ENCODE measurements at places on chromosomes 4 and X.

DNA sequence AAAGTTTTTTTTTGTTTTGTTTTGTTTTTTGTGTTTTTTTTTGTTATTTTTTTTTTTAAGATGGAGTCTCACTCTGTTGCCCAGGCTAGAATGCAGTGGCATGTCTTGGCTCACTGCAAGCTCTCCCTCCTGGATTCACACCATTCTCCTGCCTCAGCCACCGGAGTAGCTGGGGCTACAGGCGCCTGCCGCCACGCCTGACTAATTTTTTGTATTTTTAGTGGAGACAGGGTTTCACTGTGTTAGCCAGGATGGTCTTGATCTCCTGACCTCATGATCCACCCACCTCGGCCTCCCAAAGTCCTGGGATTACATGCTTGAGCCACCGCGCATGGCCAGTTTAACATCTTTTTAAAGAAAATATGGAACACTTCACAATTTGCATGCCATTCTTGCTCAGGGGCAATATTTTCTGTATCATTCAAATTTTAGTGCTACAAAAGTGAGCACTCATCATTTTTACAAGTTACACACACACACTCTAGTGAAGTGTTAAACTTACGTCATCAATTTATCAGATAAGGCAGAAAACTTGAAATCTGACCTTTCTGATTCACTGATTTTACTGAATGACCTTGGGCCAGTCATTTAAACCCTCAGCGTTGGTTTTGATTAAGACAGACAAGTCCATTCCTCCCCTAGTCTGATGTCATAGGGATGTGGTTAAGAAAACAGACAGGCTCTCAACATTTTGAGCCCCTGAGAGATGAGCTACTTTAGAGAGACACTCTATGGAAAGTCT, 61.2 kb downstream of the TRIM2 start:
- DNase-seq: no peak

DNA sequence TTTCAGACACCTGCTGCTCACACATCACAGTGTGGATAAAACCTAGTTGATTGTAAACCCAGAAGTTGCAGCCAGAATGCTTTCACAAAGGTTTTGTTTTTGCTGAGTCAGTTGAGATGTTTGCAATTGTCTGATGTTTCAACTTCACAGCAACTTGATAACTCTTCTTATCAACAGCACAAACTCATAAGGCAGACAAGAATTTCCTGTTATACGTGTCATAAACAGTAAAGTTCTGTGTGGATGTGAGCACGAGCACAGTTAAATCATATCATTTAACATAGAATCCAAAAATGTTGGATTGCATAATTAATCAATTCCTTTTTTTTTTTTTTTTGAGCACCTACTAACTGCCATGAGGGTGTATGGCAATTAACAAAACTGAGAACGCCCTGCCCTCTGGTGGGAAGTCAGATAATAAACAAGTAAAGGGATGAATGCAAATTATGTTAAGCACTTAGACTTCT, 512.2 kb downstream of the PDHA2 start:
- DNase-seq: no peak

DNA sequence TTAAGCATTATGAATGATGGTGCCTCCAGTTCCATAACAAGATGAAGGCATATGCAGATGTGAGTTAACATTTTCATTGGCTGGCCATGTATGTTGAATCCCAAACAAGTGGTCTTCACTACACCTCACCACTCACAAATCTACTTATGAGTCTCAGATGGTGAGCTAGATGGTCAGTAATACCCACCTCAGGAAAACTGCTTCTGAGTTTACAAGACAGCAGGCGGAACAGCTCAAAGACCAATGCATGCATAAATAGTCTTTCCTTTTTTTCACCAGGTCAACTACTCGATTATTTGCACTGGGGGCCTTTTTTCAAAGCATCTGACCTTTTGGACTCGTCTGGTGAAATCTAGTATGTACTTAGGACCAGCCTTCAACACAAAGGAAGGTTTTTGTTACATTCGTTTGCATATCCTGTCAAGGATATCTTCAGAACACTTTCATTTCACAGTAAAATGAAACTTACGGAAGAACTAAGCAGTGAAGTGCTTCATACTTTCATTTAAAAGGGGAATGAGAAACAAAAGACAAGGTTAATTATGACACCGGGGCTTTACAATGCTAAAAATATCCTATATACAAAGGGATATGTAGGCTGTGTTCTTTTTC, 23.1 kb upstream of the TLR7 start:
- no peak for DNase-seq

GRCh38 chrX:119880552-119881437, 9.2 kb downstream of the NDUFA1 start:
- DNase-seq: no peak

DNA sequence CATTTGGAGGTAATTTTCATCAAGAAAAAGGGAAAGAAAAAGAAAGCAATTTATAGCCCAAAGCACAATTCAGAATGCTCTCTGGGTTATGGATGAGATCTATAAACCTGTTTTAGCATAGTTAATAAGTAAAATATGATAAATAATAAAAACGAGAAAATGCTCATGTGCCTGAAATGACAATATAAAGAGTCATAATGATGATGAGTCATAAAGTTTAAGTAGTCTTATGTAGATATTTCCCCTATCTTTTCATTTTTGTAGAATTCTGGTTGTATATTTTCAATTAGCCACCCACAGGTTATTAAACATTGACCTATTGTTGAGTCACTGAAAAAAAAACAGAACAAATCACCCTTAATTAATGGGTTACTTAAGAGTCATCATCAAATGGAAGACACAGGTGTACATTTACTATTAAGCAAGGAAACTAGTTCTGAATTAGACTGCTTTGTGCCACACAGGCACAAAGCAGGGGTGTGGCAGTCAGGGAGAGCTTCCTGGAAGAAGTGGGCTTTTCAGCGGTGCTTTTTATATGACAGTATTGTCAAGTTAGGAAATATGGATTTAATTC, 29.3 kb downstream of the BEND4 start:
- DNase-seq: no peak

- DNase-seq: no peak
Observed at GRCh38 chrX:44908153-44908552, 35.2 kb downstream of the KDM6A start.

DNA sequence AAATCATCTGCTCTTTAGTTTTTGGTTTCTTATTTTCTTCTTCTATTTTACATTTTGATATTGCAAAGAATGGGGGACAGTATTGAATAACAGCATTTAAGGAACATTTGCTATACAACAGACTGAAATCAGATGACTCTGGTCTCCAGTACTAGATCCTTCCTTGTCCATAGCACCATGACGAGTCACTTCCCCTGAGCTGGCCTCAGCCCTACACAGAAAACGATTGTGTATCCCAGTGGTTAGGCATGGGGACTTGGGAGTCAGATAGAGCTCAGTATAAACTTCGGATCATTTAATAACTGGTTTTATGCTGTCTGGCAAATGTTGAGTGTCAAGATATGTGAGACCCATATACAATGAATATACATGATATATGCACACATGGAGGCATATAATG, 44.7 kb upstream of the BEX4 start:
- DNase-seq: no peak

DNA sequence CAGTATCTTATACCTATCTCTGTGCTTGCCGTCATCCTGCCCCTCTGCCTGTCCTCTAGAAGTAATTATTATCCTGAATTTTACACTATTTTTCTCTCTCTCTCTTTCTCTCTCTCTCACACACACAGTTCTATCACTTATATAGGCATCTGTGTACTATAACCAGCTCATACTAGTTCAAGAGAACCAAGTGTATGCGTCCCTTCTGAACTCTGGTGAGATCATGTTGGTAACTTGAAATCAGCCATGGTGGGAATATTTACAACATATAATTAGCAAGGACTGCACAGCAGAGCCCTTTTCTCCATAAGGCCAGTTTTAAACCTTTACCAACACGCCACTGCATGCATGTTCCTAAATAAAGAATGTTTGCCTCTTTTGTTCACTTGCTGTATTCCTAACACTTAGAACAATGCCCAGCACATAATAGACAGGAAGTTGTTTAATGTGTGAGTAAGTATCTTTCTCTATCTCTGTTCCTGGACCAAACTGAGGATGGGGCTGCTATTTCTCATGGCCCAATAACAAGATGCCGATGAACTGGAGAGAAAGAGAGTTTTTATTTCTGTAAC, 51.1 kb upstream of the IL21 start:
- DNase-seq: no peak

GRCh38 chr4:109959195-109959594, 46.5 kb downstream of the EGF start:
- DNase-seq: no peak

GRCh38 chr4:143380629-143381028, 44.0 kb downstream of the GAB1 start:
- no peak for DNase-seq

GRCh38 chr4:168643111-168643795, 146.4 kb downstream of the PALLD start:
- no peak for DNase-seq

DNA sequence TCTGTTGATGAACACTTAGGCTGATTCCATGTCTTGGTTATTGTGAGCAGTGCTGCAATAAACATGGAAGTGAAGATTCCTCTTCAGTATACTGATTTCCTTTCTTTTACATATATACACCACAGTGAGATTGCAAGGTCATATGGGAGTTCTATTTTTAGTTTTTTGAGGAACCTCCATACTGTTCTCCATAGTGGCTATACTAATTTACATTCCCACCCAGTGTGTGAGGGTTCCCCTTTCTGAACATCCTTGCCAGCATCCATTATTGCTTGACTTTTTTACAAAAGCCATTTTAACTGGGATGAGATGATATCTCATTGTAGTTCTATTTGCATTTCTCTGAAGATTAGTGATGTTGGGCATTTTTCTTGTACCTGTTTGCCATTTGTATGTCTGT, 80.5 kb upstream of the GALNT7 start:
- no peak for DNase-seq

GRCh38 chr4:176256921-176257320, 12.1 kb downstream of the ASB5 start:
- DNase-seq: no peak

DNA sequence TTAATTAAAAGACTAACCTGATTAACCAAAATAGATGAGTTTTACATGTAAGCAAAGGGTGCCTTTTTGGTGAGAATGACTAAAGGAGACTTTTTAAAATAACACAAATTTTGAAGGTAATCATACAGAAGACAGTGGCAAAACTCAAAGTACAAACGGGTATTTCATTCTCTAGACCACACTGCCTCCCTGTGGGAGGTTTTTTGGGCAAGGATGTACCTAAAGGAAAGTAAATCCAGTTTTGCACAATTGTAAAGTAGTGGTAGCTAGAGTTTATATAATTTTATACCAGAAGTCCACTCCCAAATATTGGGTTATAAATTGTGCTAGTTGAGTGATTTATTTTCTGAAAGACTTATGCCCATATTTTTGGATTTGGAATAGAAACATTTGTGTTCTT, 201.0 kb downstream of the PAPSS1 start:
- no peak for DNase-seq

GRCh38 chr4:138797646-138798045, 217.9 kb upstream of the NOCT start:
- no peak for DNase-seq

DNA sequence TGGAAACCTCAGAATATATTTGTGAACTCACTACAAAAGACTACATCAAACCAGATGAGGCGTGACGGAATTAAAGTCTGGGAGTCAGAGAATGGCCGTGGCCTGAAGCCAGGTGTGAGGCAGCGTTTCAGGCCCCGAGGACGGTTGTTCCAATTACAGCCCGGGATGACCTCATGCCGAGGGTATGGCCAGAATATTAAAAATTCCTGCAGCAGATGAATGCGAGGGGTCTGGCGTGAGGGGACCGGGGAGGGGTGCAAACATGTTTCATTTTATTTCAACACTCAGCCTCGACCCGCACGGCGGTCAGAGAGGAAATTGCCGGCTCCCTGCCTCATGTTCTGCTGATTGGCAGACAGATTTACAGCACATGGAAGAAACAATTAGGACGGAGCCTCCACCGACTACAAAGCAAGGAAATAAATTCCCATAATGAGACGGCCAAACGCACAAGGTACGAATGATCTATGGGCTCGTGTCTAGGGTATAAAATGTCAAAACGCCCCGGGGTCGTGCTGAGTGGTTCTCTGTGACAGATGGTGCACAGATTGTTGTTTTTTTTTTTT, 289.7 kb downstream of the SHOX start:
- no peak for DNase-seq

DNA sequence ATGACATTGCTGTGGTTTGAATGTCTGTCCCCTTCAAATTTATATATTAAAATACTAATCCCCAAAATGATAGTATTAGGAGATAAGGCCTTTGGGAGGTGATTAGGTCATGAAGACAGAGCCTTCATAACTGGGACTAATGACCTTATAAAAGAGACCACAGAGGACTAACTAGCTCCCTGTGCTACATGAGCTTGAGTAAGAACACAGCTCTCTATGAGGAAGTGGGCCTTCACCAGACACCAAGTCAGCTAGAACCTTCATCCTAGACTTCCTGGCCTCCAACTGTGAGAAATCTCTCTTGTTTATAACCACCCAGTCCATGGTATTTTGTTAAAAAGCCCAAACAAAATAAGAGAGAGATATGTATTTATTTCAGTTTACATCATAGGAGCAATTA, 242.2 kb upstream of the CTSO start:
- no peak for DNase-seq

DNA sequence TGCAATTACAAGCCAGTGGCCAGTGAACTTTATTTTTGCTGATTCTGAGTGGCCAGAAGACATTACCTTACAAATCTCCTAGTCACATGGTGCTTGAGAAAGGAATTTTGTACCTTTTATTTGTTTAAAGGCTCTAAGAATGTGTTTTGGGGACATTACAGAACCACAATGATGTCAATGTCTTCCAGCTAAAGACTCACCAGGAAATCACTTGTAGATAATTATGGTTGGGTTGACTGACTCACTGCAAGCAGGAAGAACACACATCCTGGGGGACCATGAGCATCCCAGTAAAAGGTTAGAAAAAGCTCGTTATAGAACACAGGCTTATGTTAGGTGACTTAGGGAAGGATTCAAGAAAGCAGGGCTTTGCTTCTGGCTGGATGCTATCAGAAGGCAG, 119.4 kb upstream of the FAM9B start:
- DNase-seq: no peak

DNA sequence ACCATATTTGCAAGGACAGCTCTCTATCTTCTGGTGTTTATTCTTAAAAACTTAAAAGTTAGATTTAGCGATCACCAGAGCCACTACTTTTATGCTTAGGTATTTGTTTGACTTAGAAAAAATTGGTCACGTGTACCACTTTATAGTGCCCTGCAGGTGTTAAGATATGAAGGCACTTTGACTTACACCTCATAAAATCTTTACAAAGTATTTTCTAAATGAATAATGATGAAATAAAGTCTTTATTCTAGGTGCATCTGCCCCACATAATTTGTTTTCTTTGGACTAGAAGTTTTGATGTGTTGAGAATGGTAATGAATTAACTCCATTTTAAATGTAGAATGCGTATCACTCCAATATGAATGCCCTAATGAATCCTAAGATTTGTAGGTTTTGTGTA, 2.9 kb downstream of the FMR1 start:
- DNase-seq: no peak

DNA sequence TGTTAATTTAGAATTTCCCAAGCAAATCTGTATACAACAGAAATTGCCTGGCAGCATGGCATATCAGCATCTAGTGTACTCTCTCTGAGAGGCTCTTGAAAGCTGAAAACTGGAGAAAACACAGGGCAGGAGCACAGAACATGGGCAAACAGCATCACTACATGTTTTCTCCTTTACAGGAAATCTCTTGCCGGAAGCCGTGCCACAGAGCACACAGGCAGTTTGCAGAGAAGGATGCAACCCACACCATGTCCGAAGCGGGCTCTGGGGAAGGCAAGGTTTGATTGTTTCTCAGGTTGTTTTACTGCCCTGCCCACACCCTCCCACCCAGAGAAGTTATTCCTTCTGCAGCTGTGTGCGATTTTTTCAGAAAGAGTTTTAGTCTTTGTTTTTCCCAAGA, 41.1 kb upstream of the FAM9C start:
- no peak for DNase-seq
